Activated T-helper 1 cell treated with anti-CD3 and anti-CD28 coated beads, Interleukin-2, amount 50 U/mL, for 16 hours (primary cell): ENCODE measurements at places on chromosomes 6 and 20.

GRCh38 chr6:141492521-141493284 is 640.0 kb upstream of the GJE1 start:
- DNase-seq = no peak

DNA sequence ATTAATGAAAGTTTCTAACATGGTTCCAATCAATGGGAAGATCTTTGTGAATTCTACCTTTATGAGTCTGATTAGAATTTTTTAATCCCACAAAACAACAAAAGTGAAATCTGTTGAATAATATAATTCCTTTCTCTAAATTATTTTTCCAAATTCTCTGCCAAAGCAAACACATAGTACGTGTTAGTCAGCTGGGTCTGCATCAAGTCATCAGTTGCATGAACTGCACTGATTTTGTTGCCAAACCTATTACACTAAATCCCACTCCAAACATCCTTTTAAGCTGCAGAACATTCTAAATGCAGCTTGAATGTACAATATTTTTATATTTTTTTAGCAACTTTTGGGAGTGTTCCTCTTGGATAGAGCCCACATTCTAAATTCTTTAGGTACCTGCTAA is 199.0 kb upstream of the HSF2 start:
- DNase-seq = no peak

- DNase-seq = no peak
Measured at GRCh38 chr6:108622641-108623298, 62.1 kb downstream of the FOXO3 start.

- DNase-seq = no peak
Measured at GRCh38 chr6:158769771-158770432, 49.3 kb downstream of the EZR start.

GRCh38 chr6:170210026-170210390 is 80.9 kb downstream of the DLL1 start:
- DNase-seq = no peak

- no peak for DNase-seq
Measured at GRCh38 chr6:32214126-32214525, 9.7 kb downstream of the NOTCH4 start.

GRCh38 chr6:38413102-38413800 is 226.5 kb downstream of the BTBD9 start:
- no peak for DNase-seq

DNA sequence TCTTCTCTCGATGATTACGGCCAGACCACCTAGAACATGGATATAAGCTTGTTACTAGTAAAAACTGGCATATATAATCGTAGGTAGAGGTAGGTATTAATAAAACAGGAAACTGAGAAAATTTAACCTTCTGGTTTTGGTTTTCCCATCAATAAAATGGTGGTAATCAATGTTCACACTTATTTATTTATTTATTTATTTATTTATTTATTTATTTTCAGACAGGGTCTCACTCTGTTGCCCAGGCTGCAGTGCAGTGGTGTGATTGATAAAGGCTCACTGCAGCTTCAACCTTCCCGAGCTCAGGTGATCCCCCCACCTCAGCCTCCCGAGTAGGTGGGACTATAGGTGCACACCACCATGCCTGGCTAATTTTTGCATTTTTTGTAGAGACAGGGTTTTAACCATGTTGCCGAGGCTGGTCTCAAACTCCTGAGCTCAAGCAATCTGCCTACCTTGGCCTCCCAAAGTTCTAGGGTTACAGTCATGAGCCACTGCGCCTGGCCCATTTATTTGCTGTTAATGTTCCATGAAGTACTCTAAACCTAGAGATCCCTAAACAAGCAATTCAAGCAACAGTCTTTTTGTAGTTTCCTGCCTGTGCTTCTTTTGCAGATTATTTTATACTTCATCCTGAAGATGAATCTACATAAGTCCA is 11.5 kb downstream of the TOMM6 start:
- DNase-seq = no peak

DNA sequence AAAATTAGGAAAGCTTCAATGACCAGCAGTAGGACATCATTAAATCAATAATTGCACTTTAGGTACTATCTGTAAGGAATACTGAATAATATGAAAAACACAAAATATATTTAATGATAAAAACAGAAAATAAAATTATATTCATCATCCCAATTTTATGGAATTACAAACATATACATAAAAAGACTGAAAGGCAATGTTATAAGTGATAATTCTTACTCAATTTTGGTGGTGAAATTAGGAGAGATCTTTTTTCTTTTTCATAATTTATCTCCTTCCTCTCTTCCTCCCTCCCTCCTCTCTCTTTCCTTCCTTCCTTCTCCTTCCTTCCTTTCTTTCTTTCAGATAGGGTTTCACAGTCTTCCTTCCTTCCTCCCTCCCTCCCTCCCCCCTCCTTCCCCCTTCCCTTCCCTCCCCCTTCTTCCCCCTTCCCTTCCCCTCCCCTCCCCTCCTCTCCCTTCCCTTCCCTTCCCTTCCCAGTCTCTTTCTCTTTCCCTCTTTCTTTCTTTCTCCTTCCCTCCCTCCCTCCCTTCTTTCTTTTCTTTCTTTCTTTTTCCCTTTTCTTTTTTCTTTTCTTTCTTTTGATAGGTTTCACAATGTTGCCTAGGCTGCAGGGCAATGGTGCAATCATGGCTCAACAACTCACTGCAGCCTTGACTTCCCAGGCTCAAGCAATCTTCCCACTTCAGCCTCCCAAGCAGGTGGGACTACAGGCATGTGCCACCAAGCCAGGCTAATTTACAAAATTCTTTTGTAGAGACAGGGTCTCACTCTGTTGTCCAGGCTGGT is 36.8 kb downstream of the RSPH3 start:
- DNase-seq = no peak

DNA sequence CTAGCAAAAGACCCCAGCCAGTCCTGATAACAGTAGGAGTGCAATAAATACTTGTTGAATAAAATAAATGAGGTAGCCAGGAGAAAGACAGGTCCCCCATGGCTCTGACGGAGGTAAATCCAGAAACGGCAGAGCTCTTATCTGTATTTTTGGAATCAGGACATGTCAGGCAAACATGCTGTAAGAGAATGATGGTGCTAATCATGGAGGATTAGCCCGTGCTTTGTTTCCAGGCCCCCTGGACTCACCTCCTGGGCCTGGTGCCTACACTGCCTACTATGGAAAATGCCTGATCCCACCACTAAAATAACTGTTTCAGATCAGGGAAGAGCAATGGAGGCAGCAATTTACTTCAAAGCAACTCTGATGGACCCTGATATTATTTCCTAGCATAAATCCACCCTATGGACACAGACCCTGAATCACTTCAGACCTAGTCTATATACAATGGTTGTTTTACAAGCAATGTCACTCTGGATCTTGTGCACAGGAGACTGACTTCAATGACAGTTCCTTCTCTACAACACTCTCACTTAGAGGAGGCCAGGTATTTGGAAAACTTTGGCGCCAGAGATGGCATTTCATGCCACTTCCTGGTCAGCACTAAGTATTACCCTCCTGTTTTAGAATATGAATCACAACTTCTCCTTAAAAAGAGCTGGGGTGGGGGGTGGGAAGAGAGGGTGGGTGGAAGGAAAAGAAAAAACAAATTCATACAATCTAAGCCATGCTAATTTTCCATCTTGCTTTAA is 6.4 kb downstream of the MRPL14 start:
- DNase-seq = no peak

DNA sequence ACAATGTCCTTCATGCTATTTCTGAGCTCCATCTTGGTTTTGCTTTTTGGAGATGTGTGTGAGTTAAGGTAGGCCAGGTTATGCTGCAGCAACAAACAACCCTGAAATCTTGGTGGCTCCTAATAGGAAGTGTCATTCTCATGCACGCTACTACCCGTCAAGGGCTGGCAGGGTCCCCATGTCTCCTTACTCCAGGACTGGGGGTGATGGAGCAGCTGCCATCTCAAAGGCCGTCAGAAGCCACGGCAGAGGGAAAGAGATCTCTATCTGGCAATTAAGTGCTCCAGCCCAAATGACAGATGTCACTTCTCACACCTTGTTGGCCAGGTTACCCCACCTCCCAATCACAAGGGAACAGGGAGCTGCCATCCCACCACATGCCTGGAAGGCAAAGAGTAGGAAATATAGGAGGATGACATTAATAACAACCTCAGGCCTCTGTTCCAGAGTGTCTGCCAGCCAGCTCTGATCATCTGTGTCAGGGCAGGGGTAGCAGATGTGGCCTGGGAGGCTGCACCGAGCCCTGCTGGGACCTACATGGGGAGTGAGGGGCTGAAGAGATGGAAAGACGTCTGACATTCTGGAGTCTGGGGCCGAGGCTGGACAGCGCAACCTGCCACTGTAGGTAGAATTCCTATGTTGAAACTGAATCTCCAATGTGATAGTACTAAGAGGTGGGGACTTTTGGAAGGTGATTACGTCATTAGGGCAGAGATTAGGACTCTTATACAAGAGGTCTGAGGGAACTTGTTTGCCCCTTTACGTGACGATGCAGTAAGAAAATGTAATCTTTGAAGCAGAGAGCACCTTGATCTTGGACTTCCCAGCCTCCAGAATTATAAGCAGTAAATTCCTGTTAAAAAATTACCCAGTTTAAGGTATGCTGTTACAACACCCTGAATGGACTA is 4.8 kb upstream of the SDCBP2 start:
- DNase-seq = no peak

DNA sequence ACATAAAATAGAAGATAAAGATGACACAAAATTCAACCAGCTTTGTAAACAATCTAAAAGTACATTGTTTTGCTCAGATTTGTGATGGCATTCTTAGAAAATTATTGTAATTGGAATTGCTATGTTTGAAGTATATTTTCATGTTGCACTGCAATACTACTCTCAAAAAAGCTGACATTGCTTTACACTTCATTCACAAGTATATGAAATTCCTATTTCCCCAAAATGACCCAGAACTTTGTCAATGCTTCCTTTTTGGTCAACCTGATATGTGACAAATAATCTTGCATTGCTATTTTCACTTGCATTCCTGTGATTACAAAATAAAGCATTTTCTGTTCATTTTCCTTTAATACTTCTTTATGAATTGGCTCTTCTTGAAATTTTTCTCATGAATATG is 104.1 kb upstream of the BMP5 start:
- DNase-seq = no peak

DNA sequence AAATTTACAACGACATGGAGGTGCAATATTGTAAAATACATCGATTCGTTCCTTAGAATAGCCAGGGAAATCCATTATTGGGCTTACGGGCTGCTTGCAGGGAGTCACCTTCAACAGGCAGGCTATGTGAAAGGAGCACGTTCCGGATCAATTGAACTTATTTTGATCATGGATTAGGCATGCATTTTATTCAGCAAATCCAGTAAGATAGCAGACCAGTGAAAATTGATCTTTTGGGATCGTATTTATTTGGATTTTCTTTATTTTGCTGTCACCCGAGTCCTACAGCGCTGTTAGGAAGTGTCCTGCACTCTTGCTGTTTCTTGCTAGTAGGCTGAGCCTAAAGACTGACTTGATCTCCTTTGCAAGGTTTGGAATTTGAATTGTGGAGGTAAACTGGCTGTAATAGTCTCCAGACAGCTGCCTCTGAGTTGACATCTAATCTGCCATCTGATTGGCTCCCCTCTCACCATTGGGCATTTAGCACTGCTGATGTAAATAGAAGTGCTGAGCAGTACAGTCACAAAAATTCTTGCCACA is 3.0 kb downstream of the ARID1B start:
- DNase-seq = no peak

- DNase-seq = no peak
Measured at GRCh38 chr6:157929076-157929475, 52.6 kb upstream of the SYNJ2 start.

GRCh38 chr6:136351518-136352110 is 62.0 kb upstream of the BCLAF1 start:
- DNase-seq = no peak
